ENCODE measurements at places on chromosomes 7 and 10.

- no peak for DNase-seq
Measured at GRCh38 chr10:112896722-112897121, 53.3 kb upstream of the TCF7L2 start.

GRCh38 chr10:4532467-4532866 is 293.5 kb upstream of the AKR1E2 start:
- no peak for DNase-seq

- DNase-seq = no peak
Measured at GRCh38 chr10:92047215-92047614, 123.6 kb downstream of the BTAF1 start.

GRCh38 chr7:117110480-117111315 is 157.4 kb downstream of the ST7 start:
- DNase-seq = no peak

- no peak for DNase-seq
Measured at GRCh38 chr7:116242178-116242577, 31.8 kb downstream of the TES start.

GRCh38 chr7:99089914-99090629 is 53.8 kb downstream of the SMURF1 start:
- no peak for DNase-seq

- DNase-seq = no peak
Measured at GRCh38 chr10:93160140-93160539, 86.4 kb downstream of the CYP26A1 start.

GRCh38 chr10:90398566-90398965 is 459.3 kb downstream of the HTR7 start:
- DNase-seq = no peak

DNA sequence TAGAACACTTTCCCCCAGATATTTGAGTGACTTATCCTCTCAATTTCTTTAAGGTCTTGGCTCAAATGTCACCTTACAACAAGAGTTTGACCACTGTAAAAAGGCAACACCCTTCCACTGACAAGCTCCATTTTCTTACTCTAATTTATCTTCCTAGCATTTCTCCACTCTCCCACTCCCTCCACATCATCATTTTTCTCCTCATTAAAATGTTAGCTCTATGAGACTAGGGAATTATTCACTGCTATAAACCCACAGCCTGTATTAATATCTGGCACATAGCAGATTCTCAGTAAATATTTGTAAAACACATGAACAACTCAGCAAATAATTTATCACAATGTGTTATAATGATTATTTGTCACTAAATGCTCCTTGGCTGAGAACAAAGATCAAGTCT is 161.0 kb downstream of the DOCK4 start:
- no peak for DNase-seq

GRCh38 chr10:121845044-121845784 is 82.6 kb downstream of the ATE1 start:
- DNase-seq = no peak

DNA sequence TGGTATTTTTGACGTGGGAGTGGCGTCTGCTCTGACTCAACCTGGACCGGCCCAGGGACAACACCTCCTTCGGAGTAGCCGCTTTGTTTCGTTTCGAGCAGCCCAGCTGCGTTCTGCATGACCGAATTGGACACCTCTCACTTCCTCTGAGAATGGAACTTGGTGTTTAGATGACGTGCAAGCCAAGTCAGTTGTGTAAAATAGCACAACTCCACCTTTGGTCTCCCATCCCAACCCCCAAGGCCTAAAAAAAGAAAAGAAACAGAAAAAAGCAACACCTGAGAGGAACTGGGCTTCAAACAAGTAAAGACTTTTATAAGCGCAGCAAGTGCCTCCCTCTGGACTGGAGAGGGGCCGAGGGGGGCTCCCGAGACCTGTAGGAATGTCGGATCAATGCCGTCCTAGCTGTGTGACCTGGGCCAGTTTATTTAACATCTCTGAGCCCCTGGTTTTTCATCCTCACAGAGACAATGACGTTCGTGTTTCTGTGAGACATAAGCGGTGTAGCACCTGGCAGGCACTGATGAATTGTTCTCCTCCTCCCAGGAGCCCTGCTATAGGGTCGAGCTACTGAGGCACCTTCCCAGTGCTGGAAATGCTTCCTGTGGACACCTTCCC is 52.0 kb upstream of the SMNDC1 start:
- peak; percentile 77 for DNase-seq

GRCh38 chr7:105805447-105806019 is 70.9 kb downstream of the ATXN7L1 start:
- no peak for DNase-seq

GRCh38 chr7:37419496-37419895 is 29.2 kb downstream of the ELMO1 start:
- no peak for DNase-seq

DNA sequence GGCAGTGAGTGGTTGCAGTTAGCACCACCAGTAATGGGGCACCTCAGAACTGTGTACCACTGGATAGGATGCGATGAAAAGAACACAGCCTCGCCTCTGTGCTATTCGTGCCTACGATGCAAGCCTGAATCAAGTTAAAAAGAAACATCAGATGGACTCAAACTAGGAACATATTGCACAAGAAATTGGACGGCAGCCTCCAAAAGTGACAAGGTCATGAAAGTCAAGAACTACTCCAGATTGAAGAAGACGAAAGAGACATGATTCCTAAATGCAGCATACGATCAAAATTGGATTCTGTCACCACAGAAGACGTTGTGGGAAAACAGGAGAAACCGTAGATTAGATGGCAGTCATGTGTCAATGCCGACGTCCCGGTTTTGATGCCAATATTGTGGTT is 648.1 kb upstream of the FOXK1 start:
- no peak for DNase-seq

DNA sequence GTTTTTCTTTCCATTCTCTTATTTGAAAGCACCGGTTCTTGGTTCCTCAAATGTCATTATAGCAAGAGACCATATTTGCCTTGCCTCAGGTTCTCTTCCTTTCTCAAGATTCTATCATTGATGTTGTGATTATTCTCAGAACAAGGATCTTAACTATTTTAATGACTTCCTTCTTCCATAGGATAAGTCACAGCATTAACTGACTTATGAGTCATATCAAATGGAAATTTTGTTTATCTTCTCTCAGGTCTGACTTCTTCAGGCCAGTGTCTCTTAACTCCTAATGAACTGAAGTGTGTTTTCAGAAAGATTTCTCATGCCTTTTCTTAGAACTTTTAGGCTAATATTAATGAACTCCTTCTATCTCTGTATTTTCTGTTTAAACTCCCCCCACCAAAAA is 794.6 kb upstream of the LRRN3 start:
- no peak for DNase-seq

DNA sequence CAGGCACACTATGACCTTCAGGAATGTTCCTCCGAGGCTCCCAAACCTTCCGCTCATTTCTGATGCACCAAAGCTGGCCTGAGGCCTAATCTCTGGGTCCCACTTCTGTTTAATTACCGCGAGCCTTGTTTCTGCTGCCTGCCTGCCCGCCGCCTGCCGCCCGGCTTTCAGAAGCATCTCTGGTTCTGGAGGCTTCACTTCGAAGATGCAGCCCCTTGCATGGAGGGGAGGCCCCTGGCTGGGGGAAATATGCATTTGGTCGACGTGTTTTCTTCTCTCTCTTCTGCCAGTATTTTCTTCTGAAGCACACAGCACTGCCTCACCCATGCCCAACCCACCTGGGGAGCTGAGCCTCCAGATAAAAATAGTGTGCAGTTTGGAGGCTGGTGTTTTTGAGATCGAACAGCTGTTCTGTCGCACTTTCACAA is 166.9 kb downstream of the PAXIP1 start:
- no peak for DNase-seq

DNA sequence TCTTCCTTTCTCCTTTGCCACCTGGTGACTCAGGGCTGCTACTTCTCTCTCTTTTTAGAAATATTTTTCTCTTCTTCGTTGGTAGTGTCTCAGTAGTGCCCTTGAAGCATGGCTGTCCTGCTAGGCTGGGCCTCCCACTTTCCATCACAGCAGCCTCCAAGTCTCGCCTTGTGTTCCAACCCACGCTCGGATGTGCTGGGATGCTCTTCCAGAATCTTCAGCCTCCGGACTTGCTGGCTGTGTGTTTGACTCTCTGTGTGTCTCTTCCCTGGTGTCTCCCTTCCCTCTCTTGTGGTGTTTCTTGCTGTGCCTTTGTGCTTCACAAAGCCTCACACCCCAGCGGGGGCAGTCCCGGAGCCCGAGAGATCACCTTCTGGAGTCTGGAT is 100.5 kb downstream of the INPP5A start:
- no peak for DNase-seq
